ENCODE measurements at places on chromosomes 16 and 17.

GRCh38 chr17:78323826-78324390 is 36.0 kb downstream of the SOCS3 start:
- DNase-seq: no peak

DNA sequence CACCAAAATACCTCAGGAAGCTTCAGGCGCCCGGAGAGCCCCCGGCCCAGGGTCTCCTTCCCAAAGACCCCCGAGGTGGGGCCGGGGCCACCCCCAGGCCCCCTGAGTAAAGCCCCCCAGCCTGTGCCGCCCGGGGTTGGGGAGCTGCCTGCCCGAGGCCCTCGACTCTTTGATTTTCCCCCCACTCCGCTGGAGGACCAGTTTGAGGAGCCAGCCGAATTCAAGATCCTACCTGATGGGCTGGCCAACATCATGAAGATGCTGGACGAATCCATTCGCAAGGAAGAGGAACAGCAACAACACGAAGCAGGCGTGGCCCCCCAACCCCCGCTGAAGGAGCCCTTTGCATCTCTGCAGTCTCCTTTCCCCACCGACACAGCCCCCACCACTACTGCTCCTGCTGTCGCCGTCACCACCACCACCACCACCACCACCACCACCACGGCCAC is 6.7 kb upstream of the TMEM88 start:
- no peak for DNase-seq

DNA sequence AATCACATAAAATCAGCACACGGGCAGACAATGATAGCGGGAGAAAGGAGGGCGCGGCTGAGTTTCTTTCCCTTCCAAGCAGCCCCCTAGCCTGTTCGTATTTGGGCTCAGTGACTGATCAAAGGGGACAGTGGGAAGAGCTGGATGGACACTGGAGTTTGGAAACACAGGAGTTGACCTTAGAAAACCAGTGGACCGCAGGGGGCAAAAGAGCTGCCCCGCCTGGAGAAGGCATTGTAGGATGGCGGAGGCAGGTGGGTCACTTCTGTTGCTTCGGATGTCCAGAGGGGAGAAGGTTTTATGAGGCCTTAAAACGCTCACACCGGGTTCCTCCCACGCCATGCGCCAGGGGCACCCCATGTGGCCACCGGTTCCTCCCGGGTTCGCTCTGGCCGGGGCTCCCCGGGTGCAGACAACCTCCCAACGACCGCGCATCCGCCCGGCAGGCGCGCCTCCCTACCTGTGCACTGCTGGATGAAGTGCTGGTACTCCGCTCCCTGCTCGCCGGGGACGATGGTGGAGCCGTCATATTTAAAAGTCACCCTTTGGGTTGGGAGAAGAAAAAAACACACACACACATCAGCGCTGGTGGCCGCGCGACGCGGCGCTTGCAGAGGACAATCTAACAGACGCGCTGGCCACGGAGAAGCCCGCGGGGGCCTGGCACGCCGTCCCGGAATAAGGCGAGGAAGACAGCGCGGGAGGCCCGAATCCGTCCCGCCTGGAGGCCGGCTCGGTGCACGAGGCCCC is 662 bp downstream of the COTL1 start:
- no peak for DNase-seq

- DNase-seq: no peak
Measured at GRCh38 chr16:78592111-78592510, 492.7 kb downstream of the WWOX start.

- DNase-seq: no peak
Measured at GRCh38 chr16:65621640-65622039, 499.8 kb upstream of the CDH11 start.

GRCh38 chr16:79876332-79876730 is 275.8 kb upstream of the MAF start:
- no peak for DNase-seq

DNA sequence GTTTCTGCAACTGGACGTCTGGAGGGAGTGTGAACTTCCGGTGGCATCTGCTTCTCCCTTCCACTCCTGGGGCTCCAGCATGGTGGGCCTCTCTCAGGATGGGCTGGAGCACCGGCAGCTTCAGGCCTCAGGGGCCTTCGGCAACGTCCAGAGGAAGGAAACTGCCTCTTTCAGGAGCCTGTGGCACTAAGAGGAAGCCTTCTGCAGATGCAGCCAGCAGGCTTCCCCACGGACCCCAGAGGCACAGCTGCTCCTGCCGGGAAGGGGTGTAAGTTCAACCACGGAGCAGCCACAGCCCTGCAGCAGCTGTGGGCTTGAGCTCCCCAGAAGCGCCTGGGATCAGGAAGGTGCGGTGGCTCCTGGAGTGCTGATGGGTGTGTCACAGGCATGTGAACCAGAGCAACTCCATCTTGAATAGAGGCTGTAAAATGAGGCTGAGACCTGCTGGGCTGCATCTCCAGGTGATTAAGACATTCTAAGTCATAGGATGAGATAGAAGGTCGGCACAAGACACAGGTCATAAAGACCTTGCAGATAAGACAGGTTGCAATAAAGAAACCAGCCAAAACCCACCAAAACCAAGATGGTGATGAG is 50.8 kb upstream of the KLHDC4 start:
- no peak for DNase-seq

DNA sequence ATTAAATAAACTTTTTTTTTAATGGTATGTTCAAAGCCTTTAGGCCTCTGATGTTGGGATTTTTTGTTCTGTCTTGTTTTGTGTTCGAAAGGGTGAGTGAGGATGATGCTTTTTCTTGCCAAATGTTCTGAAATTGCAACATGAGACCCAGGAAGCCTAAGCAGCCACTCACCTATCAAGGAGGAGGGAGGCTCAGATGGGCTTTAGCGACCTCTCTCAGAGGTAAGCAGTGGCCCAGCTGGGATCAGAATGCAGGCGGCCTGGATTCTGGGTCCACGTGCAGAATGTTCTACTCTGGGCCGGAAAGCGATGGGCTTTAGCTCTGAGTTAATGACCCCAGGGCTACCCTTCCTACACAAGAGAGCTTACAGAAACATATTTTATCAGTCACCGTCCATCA is 386.6 kb downstream of the SOX9 start:
- no peak for DNase-seq

DNA sequence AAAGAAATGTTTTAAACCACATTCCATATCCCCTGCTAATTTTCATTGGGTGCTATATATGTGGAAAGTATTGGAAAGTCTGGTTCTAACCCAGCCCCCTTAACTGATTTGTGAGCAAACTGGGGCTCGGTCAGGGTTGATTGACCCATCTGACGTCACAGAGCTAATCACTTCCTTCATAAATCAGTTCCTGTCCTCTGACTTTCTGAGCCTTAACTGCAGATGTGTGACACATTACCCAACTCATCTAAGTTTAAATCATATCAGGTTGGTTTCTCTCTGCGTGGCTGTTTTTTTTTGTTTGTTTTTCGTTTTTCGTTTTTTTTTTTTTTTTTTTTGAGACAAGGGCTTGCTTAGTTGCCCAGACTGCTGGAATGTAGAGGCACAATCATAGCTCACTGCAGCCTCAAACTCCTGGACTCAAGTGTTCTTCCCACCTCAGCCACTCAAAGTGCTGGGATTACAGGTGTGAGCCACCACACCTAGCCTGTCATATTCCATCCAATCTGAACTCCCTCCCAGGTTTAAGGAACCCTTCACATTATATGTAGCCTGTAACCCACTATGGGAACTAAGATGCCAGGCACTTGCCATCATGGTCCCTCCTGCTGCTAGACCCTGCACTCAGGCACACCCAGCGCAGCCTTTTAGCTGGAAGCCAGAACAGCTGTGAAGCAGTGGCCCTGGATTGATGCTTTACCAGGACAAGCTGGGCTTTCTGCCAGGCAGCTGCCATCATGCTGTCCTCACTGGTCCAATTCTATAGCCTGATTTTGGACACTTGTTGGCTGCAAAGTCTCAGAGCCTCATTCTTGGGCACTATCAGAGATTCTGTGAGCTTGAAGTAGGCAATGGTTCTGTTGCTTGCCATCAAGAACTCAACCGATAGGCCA is 6.9 kb upstream of the BPTF start:
- DNase-seq: no peak

DNA sequence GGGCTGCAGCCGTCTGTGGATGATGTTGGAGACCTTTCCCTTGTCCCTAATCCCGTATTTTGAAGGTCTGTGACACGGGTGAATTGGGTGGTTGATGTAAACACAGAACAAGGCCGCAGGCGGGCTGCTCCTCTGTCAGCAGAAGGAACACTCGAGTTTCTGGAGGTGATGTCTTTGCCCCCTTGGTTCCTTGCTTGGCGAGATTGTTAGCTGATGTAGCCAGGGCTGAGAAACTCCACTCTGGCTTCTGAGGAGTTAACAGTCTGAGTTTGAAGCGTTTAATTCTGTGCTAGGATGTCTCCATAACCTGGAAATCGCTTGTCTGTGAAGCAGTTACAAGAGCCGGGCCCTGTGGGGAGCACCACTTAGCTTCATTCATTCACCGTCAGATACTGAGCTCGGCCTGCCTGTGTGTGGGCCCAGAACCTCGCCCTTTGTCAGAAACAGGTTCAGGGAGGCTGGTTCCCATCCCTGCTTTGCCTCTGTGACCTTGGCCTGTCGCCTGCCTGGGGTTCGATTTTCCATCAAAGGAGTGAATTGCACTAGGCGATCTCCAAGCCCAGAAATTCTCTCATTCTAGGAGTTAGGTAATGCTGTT is 1.3 kb downstream of the MAPK8IP3 start:
- DNase-seq: no peak

GRCh38 chr16:77617996-77618395 is 104.3 kb upstream of the NUDT7 start:
- DNase-seq: no peak

All from CD4-positive, alpha-beta T cell treated with Interleukin-21 for 1 hour (primary cell).